ENCODE measurements at places on chromosomes 3 and 15.

DNA sequence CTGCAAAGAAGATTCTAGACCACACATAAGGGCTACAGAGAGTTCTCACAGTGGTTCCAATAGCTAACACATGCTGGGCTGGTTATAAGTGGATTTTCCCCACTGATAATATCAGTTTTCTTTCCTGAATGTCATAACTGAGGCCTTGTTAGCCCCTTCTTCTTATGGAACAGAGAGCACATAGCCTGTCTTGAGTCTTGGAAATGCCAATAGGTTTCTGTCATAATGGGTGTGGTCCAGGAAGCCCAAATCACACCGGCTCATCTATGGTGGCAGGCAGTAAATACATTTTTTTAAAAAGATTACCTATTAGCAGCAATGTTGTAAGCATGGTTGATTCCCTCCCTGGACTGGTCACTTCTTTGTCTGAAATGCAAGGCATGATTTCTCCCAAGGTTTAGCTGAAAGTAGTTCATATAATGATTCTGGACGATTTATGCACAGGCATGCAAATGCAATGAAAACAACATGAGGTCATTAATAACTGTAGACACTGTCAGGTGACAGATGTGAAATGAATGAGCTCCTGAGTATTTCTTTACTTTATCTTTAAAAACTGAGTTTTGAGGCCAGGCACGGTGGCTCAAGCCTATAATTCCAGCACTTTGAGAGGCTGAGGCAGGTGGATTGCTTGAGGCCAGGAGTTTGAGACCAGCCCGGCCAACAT, 67.2 kb upstream of the ATP2C1 start:
- ATAC-seq, result no peak

DNA sequence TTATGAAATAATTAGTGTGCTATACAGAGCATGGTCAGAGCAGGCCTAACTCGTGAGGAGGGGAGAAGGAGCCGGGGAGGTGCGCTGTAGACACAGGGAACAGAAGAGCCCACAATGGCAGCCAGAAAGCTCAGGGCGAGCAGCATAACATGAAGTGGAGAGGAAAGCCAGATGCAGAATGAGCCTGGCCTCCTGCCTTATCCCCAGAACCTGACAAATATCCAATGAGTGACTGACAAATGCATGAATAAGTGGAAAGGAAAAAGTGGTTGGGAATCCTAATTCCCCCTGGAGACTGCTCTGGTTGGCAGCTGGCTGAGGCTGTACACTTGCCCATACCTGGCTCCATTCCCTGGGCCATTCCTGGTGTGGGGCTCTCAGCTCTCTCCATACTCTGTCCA, 9.2 kb upstream of the MST1R start:
- ATAC-seq, result no peak

DNA sequence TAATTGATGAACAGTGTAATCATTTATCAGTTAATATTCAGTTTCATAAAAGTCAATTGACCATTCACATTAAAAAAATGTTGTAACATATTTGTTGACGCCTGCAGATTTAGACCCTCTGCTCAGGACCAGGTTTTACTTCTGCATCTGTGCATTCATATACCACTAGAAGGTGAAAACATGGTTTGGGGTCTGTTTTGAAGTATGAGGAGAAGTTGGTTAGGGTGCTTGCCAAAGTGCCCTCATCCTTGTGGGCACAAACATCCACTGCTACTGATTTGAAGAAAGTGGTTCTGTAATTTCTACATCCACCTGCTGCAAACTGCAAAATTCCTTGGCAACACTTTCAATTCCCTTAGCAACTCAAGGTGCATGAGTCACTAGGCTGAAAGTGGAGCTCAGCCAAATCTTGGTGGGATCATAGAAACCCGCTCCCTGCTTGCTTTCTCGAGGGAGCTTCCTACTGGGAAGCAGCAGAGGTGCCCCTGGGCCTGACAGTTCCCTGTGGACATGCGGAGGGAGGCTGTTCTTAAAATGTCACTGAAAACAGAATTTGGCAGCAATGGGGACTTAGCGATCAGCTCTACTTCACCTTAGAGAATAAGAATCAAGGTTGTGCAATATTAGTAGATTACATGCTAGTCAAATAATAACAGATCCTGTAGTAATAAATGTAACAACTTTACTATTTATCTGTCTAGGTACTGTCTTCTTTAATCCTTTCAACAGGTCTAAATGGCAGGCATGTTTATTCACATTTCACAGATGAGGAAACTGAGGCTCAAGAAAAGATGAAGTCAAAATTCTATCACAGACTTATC, 301.0 kb upstream of the TBL1XR1 start:
- ATAC-seq, result no peak

DNA sequence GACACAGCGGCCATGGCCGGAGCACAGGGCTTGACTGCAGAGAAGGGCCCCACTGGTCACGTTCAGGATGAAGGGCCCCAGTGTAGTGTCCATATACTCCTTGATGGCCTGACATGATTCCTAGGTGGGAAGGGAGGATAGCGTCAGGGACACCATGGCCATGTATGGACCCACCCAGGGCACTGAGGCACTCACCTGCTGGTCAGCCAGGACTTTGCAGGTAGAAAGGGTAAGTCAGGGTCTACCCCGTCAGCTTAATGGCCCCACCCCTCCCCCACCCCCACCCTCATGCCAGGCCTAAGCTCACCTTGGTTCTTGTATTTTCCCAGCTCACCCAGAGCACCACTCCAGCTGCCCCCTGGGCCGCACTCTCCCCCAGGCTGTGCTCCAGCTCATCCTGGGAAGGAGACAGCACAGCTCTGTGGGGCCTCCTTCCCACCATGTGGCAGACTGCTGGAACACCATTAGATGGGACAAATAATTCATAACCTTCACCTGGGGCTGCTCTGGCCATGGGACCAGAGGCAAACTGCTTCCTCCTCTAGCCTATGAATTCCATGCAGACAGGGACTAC, 1.6 kb upstream of the HYAL3 start:
- no peak for ATAC-seq

DNA sequence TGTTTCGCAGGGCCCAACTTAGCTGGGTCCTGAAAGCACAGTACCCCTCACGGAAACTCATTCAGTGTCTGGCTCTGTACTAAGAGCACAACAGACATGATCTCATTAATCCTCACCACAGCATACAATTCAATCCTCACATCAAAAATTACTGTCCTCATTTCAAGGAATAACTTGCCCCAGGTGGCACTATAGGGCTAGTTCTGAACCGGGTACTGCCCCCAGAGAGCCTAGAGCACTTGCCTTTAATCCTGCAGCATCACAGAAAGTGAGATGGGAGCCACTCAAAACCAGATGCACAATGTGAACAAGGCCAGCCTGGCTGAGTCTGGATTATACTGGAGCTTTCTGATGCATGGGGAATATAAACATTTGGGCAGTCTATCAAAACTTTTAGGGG, 122.6 kb downstream of the OSBPL10 start:
- no peak for ATAC-seq

DNA sequence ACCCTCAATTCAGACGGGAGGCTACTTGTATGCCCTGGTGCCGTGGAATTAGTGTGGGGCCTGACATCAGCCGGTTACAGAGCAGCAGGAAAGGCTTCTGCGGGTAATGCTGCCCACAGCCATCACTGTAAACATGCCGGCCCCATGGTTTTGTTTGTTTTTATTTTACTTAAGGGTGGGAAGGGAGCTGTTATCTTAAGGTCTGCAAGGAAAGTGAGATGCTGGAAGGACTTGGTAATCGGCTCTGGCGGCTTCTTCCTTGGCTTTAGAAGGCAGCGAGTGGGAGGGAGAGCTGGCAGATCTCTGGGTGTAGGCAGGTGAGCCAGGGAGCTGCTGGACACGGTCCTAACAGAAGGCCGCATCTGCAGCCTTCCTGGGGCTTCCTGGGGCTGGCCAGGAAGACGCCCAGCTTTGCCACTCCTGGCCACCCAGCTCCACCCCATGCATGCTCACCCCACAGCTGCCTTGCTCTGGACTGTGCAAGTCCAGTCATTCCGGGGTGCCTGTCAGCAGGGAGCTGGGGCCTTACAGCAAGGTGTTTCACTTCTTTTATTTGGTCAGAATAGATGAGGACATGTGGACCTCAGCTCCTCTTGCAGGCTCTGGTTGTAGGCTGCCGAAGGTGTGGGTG, 54.1 kb upstream of the FURIN start:
- ATAC-seq, result no peak

DNA sequence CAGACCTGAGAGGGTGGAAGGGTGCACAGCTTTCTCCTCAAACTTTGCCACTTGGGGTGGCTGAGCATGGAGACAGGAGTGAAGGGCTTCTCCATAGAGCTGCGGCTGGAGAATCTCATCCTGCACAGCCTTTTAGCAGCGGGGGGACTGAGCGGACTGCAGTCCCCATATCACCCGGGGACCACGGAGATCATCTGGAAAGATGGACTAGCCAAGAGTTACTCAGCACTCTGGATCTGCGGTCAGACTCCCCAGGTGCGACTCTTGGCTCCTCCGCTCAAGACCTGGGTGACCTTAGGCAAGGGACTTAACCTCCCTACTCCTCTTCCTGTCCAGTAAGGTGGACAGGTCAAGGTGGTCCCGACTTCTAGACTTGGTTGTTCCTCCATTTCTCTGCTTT, 125.8 kb upstream of the MEF2A start:
- no peak for ATAC-seq

GRCh38 chr3:104717828-104718196, 648.9 kb upstream of the ALCAM start:
- no peak for ATAC-seq

- no peak for ATAC-seq
These were observed 28.4 kb upstream of the LIMD1 start for GRCh38 chr3:45566196-45566595.

DNA sequence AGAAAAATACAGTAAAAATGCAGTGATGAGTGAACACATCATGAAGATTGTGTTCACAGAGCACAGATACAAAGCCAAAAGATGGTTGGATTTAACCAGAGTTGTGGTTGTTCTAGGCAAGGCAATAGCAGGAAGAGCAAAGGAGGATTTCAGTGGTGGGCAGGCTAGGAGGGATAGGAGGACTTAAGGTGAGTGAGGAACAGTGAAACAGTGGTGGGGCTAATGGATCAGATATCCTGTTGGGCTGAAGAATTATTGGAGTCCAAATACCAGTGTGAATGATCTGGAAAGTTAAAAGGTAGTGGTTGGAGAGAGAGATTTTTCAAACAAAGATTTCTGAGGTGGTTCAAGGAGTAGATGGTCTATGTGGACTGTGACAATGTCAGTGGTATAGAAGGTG, 108.3 kb downstream of the B3GALNT1 start:
- no peak for ATAC-seq

DNA sequence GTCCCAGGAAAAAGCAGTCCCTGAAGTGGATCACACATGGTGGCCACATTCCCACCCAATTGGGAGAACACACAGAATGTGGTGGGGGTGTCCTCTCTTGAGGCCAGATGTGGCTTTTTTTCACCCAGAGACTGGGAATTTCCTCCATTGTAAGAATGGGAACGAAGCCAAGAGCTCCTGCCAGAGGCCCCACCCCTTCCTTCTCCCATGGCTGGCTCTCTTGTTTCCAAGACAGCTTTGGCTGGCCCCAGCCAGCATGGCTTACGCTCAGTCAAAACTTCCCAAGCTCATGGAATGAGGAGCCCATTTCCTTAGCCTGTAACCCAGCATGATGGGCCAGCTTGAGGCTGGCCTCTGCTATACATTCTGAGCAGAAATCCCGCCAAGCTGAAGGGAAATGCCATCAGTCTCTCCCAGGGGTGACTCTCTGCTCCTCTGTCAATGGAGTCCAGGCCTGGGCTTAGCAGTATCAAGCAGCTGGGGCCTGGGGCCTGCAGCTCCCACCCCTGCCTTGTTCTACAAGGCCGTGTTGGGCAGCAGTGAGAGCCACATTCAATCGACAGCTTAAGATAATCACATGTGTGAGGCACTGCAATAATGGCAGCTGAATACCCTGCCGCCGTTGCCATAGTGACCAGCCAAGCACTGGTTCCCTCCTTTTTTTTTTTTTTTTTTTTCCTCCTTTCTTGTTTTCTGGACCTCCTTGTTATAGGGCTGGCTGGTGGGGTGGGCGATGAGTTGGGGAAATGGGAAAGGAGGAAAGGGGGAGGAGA, 142.4 kb downstream of the EPHB1 start:
- no peak for ATAC-seq

DNA sequence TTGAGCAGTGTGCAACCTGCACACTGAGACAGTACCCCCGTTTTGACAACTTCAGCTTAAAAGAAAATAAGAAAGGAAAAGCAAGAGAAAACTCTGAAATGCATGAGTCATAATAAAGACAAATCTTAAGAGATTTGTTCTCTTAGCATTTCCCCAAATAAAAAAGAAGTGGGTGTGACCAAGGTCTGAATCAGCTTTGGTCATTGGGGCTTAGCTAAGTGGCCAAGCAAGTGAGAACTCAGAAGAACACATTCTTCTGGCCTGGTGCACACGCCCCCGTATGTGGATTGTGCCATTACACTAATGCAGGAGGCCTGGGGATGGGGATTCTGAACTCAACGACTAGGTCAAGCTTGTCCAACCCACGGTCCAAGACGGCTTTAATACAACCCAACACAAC, 56.9 kb upstream of the PDZRN3 start:
- no peak for ATAC-seq

GRCh38 chr15:25176991-25177954, 222.5 kb downstream of the SNRPN start:
- no peak for ATAC-seq

- no peak for ATAC-seq
These were observed 127.1 kb upstream of the SMAD3 start for GRCh38 chr15:66938114-66938830.

DNA sequence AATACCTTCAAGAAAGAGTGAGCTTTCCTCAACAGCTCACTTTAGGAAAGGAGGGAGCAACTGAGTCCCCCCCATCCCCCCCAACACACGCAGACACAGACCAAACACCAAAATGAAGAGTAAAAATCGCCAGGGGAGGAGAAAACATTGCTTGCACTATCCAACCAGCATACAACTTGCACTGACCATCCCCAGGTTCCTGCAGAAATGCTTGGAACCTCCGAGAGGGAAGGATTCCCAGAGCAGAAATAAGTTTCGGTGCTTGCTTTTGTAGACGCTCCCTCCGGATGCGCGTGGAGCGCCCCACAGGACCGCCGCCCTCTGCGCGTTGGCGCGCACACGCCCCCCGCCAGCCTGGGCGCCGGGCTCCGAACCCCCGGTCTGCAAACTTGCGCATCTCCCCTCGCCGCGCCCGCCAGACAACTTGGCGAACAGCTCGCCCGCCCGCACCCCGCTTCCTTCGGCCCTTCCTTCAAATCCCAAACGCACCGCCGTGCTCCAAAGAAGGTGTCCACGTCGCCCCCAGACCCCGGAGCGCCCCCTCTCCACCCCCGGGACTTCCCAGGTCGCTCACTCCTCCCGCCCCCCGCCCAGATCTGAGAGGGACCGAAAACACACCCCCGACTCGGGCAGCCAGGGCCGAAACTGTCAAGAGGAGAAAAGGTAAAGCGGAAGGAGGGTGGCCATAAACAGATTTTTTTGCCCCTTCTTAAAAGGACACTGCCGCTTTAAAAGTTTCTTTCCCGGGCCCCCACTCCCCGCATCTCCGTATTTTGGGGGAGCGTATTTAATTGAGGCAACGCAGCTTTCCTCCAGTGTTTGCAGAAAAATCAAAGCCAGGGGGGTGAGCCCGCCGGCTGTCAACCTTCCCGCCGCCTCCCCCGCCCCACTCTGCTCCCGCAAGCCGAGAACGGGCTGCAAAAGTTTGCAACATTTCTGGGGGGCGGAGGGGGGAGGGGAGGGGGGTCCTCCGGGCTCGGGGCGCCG, 859 bp downstream of the RORA start:
- ATAC-seq, result no peak
